Stimulated activated CD4-positive, alpha-beta T cell treated with anti-CD3 and anti-CD28 coated beads, TNF-alpha, amount 100 ng/mL, for 1 hour (primary cell): ENCODE measurements at places on chromosomes 11 and 22.

GRCh38 chr11:126647735-126648134 lies 292.2 kb downstream of the ST3GAL4 start:
- DNase-seq: no peak

DNA sequence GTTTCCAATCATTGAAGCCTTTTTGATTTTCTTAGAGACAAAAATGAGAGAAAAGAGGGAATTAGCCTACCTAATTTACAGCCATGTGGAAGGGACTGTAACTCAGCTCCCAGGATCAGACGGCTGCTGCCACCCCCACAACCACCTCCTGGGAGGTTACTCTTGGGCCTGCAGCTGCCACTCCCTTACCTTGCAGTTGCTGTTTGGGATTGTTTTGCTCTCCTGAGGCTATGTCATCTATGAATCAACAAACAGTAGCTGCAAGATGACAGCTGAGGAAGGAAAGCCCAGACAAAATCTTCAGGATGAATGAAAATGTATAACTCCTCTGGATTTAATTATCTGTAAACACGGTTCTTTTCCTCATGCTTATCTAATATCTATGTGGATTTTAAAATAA lies 28.0 kb upstream of the ZC3H12C start:
- no peak for DNase-seq

- DNase-seq: no peak
Observed at GRCh38 chr11:74055938-74056337, 47.1 kb upstream of the UCP3 start.

DNA sequence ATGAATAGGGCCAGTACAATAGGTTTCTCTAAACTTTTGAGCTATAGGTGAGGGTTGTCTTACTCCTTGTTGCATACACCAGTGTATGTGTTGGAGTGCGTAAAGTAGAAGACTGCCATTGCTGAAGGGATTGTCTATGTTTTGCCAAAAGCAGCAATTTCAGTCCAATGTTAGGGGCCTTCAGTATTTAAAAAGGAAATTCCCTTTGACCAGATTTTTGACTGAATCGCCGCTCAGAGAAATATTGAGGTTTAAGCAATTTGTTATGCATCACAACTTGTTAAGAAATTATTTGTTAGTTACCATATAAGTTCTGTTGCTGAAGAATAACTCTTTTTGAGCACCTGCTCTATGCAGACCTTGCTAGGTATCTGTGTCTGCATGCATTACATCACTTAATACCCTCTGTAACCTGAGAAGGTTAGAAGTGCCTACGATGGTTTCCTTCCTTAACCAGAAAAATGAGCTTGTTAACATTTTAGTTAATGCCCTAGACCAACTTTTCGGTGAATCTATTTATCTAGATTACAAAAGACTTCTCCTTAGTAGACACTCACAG lies 33.9 kb downstream of the MMP20 start:
- no peak for DNase-seq

DNA sequence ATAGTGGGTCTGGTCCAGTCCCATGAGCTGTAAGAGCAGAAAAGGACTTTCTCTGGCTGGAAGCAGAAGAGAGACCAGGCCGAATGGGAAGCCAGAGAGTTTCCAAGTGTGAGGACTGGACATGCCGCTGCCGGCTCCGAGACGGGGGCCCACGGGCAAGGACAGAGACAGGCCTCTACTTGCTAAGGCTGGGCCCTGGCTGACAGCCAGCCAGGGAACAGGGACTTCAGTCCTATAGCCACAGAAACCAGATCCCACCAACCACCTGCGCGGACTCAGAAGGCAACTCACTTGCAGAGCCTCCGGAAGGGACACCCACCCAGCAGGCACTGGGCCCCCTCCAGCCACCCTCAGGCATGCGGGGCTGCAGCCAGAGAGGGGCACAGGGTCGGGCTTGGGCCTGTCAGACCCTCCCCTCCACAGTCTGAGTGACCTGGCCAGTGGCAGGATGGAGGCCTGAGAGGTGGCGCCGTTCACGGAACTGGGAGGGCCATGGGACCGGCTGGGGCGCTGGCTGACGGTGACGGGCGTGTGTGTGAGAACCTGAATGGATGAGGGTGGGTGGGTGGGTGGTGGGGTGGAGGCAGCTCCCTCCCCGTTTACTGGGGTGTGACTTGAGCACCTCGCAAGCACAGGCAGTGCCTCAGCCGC lies 47.8 kb upstream of the A4GALT start:
- no peak for DNase-seq

GRCh38 chr11:112465433-112466024 lies 204.9 kb upstream of the PLET1 start:
- no peak for DNase-seq

GRCh38 chr11:2510626-2511402 lies 66.0 kb downstream of the KCNQ1 start:
- DNase-seq: no peak

- no peak for DNase-seq
Observed at GRCh38 chr11:132639986-132640385, 892.3 kb downstream of the OPCML start.

DNA sequence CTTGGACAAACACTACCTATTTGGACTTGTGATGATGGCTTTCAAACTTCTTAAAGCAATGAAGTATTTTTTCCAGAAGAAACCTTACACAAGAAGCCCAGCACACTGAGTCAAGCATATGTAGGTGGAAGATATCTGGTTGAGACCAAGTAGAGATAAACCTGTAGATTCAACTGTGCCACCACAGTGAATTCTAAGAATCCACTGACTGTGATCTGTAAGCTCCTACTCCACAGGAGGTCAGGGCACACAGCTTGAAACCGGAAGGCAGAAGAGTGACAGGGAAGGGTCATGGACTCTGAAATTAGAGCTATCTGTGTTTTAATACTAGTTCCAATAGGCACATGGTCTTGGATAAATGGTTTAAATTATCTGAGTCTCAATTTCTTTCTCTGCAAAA lies 404.5 kb downstream of the ETS1 start:
- DNase-seq: no peak

DNA sequence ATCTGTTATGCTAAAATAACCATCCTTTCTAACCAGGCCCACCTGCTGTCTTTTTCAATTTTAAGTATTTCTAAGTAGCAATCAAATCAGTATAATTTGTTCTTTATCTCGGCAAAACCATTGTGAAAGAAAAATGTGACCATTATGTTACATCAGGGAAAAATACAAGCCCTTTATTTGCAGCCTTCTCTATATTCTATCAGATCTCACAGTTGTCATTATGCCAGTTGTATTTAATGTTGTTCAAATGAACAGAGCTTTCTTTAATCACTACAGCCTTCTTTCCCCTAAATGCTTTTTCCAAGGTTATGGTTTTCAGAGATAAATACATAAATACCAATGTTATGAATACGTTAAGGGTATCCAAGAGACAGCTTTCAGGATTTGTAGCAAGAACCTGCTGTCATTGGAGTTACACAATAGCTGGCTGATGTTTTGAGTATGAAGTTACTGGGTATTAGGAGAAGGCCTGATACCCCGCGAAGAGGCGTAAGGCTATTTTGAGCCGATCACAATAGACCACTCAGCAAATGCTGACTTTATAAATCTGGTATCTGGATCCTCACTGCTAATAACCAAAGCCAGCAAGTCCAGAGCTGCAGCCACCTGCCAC lies 406.3 kb downstream of the CADM1 start:
- DNase-seq: no peak

DNA sequence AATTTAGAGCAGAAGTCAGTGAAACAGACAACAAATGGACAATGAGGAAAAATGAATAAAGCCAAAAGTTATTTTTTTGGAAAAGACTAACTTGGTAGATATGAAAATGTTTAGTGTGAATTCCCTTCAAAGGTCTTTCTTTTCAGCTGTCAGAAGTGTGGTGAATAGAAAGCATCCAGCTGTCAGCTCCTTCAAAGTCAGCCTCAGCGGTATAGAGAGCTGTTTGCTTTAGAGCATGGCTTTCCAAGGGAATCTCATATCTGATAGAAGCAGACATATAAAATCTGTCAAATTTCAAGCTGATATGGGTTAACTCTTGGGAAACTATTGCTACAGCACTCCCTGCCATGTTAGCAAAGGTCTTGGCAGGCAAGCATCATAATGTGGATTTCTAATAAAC lies 309.3 kb downstream of the CASP12 start:
- DNase-seq: no peak

DNA sequence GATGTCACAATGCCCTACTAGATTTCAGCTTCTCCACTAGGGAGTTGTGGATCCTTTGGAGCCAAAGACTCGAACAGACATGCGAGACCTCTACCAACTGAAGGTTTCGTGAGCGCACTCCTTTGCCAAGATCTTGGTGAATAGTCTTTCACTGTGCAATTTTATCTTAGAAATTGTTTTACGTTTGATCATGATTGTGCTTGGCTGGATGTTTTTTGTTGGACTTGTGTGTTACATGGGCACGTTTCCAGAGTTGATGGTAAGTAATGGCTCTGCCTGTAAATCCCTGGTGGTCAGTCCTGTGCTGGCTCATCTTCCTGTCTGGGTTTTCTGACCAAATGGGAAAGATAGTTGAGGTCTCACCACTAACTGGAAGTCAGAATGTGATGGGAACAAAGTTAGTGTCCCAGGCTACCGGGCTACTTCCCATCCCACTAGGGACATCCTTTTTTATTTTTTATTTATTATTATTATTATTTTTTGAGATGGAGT lies at the start of gene MISFA:
Gene MISFA, plus strand, starts transcription at position 51 of the 492 bp plus-strand sequence. Its CDS starts 140 bp downstream, at position 191.
- no peak for DNase-seq

DNA sequence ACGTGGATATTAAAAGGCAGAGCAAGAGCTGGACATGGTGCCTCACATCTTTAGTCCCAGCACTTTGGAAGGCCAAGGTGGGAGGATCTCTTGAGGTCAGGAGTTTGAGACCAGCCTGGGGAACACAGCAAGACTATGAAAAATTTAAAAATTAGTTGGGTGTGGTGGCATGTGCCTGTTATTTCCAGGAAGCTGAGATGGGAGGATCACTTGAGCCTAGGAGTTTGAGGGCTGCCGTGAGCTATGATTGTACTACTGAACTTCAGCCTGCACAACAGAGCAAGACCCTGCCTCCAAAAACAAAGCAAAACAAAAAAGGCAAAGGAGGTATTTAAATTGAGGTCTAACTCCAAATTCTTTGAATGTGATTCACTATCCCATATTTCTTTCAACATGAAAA lies 23.5 kb downstream of the RDX start:
- DNase-seq: no peak

GRCh38 chr11:79052544-79052943 lies 388.3 kb downstream of the TENM4 start:
- no peak for DNase-seq

DNA sequence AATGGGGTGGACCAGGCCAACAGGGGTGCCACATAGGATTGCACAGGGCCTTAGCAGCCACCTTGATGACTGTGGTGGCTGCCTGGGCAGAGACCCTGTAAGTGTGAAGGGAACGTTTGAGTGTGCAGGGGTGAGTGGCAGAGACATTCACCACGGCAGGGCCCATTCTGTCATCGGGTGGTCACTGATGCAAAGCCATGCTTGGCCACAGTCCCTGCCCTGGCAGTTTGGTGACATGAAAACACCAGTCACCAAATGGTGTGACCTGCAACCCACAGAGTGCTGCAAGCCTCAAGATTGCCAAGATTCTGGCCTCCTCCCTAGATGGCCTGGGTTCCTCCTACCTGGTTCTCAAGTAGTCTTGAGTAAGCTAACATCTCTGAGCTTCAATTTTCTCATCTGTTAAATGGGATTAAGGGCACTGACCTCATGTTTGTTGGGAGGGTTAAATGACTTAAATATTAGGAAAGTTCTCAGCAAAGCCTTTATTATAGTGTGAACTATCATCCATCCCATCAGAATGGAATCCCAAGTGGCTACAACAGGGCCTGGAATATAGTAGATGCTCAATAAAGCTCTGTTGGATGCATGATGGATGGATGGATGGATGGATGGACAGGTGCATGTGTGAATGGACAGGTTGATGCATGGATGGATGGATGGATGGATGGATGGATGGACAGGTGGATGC lies 53.0 kb downstream of the MACROD1 start:
- no peak for DNase-seq

DNA sequence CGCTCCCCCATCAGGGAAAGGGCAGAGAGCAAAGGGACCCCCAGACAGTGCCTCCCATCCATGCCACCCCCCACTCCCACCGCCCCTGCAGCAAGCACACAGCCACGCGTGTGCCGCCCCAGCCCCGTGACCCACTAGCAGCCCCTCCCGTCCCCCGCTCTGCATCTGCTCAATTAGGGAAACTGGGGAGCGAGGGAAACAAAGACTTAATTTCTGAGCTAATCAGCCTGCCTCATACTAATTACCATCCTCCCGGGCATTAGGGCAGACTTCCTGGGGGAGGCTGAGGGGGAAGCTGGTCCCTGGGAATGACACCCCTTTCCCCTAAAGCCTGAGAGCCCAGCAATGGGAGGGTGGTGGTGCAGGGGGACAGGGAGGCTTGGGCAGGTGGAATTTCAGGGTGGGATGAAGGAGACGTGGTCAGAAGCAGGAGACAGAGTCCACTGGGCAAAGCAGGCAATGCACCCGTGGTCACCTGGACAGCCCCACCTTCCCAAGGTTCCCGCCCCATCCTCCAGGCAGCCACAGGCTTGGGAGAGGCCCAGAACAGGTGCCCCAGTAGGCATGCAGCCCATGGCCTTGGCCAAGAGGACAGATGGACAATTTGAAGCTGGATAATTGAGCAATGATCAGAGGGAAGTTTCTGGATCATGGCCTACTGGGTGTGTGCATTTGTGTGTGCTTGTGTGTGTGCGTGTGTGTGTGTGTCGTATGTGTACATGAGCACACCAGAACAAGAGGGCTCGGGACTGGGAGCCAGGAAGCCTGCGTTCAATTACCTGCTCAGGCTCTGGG lies 20.6 kb downstream of the ELFN2 start:
- no peak for DNase-seq

GRCh38 chr11:111285189-111286091 lies 12.9 kb upstream of the POU2AF3 start:
- DNase-seq: no peak

GRCh38 chr11:101509922-101510321 lies 73.9 kb downstream of the TRPC6 start:
- no peak for DNase-seq

- DNase-seq: no peak
Observed at GRCh38 chr11:45772449-45772774, 32.5 kb upstream of the SLC35C1 start.

DNA sequence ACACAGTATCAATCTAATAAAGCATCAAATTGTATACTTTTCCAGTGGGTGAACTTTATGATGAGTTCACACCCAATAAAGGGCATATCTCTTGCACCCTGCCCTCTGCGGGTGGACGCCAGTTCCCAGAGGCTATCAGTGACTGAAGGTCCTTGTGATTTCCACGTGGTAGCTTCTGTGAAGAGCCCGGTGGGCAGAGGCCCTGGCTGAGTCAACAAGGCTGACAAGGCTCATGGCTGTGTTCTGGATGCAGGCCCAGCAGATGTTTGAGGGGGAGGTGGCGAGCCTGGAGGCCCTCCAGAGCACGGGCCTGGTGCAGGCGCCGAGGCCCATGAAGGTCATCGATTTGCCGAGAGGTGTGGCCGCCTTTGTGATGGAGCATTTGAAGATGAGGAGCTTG lies 71.4 kb downstream of the PIWIL3 start:
- no peak for DNase-seq

DNA sequence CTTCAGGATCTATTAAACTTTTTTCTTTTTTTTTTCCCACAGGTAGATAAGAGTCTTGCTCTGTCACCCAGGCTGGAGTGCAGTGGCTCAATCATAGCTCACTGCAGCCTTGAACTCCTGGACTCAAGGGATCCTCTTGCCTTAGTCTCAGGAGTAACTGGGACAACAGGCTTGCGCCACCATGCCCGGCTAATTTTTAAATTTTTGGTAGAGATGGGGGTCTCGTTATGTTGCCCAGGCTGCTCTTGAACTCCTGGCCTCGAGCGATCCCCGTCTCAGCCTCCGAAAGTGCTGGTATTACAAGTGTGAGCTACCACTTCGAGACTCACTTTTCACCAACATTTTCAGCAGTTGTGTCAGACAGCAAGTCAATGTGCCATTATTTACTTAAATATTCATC lies 962 bp downstream of the SIRT3 start:
- no peak for DNase-seq
